ENCODE measurements at places on chromosomes 13 and 19. TPM values are rescaled to one million over a fixed set of nuclear protein-coding genes. Genes with fewer than 3 reads are reported as not detected.

The KLK4 gene
- not detected for total RNA-seq

The APOC4 gene
- not detected for total RNA-seq

DNA sequence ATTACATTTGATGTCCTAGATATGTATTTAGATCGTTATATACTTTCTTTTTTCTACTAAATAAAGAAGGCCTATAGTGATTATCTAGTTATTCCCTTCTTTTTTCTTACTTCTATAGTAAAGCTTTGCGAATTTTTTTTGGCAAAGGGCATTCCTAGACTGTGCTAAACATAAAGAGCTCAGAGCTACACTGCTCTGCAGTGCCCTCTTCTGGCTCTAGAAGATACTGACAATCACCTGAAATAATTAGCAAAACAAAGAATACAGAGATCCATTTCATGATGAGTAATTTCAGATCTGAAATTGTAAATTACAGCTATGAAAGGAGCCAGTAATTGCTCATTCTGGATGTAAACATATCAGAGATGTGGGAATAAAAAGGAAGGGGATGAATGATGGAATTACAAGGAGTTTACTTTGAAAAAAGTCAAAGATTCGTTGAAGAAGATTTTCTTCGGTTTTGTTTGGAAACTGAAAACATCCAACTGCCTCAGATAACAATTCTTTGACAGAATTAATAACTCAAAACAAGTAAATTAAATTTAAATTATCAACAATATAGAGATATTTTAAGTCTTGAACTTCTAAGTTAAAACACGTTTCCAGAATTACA is 288.5 kb downstream of the NALCN start:
- DNase-seq: no peak

The CEACAM3 gene
- total RNA-seq: not detected

DNA sequence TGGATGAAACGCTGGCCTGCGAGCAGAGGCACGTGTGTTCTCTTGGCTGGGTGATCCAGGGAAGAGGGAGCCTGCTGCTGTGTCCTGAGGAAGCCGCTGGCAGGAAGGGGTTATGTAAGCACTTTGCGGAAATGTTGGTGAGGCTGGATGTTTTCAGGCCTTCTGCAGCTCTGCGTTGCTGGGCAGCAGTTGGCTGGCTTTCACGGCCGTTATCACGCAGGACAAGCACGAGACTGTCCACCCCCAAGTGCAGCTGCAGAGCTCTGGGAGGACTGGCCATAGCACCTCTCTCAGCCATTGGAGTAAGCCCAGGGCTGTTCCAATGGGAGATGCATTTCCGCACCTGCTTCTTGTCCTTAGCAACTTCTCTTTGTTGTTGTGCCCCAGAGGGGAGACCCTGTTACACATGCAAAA is 146.9 kb upstream of the SOX21 start:
- DNase-seq: peak; percentile 80

DNA sequence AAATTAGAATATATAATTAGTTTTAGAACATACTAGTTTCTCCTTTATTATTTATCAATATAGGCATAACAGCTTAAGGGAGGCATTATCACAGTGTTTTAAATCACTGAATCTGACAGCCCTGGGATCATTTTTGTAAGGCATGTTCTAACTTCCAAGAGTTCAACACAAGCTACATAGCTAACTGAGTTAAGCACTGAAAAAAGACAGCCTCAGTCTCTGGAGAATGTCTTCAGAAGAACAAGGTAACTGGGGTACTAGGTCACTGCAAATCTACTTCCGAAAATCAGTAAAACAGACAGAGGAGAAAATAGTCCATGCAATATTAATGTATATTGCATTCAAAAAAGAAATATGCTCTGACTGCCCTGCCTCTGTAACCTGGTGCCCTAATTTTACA is 502.1 kb downstream of the RFC3 start:
- DNase-seq: no peak
